ENCODE measurements at places on chromosomes 5 and 9. TPM values are rescaled to one million over a fixed set of nuclear protein-coding genes. Genes with fewer than 3 reads are reported as not detected.

Gene RNF208
- 5.4 TPM for total RNA-seq

Gene OR13J1
- not detected for total RNA-seq

Gene ARID3C
- total RNA-seq, result not detected

DNA sequence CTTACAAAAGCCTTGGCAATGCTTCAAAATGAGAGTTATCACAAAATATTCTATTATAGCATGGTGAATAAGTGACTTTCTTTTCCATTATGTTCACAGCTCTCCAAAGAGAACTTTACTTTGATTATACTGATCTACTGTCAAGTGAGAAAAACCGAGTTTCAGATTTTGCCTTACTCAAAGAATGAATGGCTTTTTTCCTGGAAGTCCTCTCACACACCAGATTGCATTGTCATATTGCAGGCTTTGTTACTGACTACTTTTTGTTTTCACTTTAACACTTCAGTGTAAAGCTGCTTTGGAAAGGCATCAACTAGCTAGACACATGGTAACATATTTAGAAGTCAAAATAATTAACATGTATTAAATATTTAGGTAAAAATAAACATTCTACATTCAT, 765.2 kb upstream of the NUDT12 start:
- DNase-seq, result no peak

- no peak for DNase-seq
These were observed 2.5 kb downstream of the ISCA1 start for GRCh38 chr9:86279839-86280238.

DNA sequence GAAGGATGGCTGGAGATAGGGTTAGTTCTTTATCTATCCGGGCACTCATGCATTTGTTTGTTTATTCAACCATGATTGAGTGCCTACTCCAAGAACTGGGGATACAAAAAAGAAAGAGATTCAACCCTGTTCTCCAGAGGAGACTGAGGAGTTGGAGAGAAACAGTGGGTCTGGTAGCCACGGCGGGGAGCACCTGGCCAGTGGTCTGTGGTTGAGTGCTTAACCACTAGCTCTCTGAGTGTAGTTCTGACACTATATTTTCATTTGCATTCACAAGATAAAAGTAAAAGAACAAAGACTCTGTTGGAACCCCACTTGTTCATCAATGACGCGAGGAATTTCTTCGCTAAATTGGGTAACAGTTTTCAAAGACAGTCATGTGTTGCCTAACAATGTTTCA, 295.5 kb upstream of the MSX2 start:
- no peak for DNase-seq

- DNase-seq, result no peak
These were observed 127.6 kb downstream of the DROSHA start for GRCh38 chr5:31404325-31404724.

GRCh38 chr9:129506892-129507291, 114.0 kb downstream of the C9orf50 start:
- DNase-seq, result no peak

GRCh38 chr5:172925336-172925948, 33.8 kb upstream of the RPL26L1 start:
- DNase-seq, result no peak

- DNase-seq, result no peak
These were observed 17.0 kb upstream of the TSSK1B start for GRCh38 chr5:113451797-113452196.

DNA sequence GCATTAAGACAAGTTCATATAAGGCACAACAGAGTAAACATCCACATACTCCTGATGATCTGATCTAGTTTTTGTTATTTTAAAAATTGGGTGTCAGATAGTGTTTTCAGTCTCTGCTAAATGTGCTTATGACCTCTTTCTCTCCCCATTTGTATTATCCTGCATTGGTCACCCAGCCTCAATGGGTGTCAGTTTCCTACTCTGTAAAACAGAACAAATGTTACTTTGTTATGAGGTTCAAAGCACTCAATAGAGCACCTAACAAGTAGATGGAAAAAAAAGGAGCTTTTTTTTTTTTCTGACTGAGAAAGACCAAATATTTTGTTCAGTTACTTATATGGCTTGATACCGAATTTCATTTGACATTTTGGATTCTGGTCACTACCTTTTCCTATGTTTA, 33.6 kb upstream of the RASGRF2 start:
- DNase-seq, result no peak

- no peak for DNase-seq
These were observed 152.7 kb upstream of the DAB2 start for GRCh38 chr5:39577529-39577928.

DNA sequence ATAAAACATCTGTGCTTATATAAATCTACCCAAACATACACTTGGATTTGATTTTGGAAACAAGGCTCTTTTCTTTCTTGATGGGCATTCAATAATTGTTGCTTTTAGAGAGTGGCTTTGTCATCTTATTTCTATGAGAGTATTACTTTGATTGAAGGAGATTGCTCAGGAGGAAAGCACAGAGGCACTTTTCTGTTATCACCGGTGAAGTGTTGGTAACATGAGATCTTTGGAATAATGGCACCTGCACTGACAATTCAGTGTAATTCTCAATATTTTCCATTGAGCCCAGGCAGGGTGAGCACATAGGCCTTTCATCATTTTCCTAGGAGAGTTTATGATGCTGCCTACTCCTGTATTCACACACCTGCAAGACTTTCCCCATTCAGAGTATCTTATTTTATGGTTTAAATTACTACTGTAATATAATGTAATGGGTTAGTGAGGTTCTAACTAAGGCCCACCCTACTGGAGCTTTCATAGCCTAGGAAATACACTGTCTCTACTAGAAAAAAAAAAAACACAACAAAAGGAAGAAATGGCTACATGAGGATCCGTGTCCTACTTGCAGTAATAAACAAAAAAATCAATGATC, 244.3 kb downstream of the DENND1A start:
- DNase-seq, result no peak

GRCh38 chr9:69759421-69760277, at the start of gene PTAR1:
Gene PTAR1, minus strand, starts transcription at chr9:69760011. Its CDS starts 73 bp downstream, at chr9:69759938.
- DNase-seq, result peak; percentile 94

DNA sequence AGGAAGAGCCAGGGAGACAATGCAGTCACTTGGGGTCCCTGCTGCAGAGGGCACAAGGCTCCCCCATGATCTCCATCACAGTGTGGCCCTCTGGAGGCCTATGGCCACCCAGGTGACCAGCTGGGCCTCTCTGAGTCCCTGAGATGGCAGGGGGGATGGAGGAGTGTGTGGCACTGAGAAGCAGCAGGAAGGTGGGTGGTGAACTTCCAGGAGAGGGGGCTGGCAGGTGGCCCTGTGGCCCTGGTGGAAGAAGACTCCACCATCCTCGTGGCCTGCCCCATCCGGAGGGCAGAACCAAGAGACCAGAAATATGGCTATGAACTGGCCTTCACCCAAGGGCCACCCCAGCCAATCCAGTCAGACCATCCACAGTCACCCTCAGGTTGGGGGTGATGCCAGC, 31.7 kb upstream of the AFAP1L1 start:
- DNase-seq, result no peak

Data from upper lobe of left lung (tissue), 6 donors.